ENCODE measurements at places on chromosomes 13 and 19. TPM values are rescaled to one million over a fixed set of nuclear protein-coding genes. Genes with fewer than 3 reads are reported as not detected.

Gene CERS1
- not detected for total RNA-seq

Gene URAD
- total RNA-seq: not detected

Gene CYP4F2
- not detected for total RNA-seq

Gene SIGLEC10
- total RNA-seq: 0.47 TPM

Gene GMIP
- 85.7 TPM for total RNA-seq

Gene ZNF709
- 4.5 TPM for total RNA-seq

Gene GPR12
- total RNA-seq: not detected

DNA sequence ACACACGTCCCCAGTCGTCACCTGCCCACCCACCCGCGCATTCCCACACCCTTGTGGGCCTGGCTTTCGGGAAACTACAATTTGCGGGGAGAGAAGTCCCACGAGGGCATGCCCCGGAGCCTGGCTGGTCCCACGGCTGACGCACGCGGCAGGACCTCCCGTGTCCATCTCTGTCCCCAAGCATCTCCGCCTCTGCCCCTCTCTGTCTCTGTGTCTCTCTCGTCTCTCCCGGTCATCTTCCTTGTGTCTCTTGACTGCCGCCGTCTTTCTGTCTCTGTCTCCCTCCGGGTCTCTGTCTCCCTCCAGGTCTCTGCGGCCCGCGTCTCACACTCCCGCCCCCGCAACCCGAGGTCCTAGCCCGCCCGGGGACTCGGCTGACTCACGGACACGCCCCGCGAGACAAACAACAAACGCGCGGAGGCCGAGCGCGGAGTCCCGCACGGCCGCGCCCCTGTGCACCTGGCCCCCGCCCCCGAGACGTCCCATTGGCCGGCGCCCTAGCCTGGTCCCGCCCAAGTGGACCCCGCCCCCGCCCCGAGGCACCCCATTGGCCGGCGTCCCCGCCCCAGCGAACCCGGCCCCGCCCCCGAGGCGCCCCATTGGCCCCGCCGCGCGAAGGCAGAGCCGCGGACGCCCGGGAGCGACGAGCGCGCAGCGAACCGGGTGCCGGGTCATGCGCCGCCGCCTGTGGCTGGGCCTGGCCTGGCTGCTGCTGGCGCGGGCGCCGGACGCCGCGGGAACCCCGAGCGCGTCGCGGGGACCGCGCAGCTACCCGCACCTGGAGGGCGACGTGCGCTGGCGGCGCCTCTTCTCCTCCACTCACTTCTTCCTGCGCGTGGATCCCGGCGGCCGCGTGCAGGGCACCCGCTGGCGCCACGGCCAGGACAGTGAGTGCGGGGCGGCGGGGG, at the start of gene FGF22:
Gene FGF22 (plus strand): TSS at position 627 of the 908 bp plus-strand sequence. CDS start 47 bp downstream, at position 674.
- peak; percentile 97 for DNase-seq

DNA sequence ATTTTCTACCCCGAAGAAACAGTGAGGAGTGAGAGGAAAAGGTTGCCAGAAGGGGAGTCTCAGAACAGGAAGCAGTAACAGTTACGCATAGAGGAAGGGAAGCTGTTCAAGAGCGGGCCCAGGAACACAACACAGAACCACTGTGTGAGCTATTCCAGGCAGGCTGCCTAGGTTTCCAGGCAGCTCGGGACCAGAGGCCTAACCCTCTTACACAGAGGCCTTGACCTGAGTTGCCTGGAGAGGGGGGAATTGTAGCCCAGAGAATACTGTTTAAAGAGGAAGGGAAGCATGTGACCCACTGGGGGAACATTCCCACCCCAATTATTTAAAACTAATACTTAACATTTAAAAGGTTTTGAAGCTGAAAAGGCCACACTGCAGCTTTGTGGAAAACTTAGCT, 93.3 kb upstream of the ZNF98 start:
- DNase-seq: no peak

GRCh38 chr19:45462174-45462573, 5.6 kb upstream of the FOSB start:
- DNase-seq: no peak

DNA sequence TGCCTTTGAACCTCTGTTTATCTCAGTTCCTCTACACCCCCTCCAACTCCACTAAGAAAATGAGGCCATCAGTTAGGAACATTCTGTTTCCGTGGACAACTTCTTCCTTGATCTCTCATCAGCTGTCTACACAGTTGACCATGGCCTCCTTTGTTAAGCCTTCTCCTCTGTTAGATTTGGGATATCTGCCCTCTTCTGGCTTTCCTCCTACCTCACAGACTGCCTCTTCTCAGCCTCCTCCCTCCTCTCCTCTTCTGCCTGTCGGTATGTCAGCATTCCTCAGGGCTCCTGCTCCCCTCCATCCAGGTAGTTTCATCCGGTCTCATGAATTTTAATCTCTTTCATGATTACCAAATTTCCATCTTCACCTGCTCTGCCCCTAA, 454.9 kb downstream of the FOXO1 start:
- DNase-seq: no peak

DNA sequence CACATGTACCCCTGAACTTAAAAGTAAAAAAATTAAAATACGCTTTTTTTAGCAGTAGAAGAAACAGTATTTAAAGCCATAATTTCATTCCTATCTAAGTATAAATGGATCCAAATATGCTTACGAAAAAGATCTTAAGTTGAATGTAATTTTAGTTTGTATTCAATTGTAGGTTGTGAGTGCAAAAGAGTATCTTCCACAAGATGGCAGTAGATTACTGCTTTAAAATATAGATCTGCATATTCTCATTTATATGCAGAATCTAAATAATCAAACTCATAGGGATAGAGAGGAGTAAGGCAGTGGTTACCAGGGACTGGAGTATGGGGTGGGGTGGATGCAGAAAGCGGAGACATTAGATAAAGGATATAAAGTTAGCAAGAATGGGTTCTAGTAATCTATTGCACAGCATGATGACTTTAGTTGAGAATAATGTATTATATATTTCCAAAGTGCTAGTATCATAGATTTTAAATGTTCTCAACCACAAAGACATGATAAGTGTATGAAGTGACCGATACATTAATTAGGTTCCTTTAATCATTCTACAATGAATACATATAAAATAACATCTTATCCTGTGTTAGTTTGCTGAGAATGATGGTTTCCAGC, 14.2 kb downstream of the OR7A17 start:
- DNase-seq: no peak

DNA sequence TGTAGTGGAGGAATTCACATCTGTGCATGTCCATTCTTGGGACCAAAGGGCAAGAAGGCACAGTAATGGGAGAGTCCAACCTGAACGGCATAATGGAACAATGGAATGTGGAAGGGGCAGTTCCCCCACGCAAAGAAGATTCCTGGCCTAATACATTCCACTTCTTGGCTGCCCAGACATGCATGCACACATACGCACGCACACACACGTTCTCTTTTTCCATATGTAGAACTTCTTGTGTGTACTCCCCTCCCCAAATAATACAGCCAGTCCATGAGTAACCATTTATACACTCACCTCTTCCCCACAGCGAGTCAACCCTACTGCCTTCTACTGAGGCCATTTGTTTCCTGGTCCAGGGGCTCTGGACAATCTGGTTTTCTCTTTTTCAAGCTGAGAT, 6.0 kb upstream of the STK24 start:
- no peak for DNase-seq

DNA sequence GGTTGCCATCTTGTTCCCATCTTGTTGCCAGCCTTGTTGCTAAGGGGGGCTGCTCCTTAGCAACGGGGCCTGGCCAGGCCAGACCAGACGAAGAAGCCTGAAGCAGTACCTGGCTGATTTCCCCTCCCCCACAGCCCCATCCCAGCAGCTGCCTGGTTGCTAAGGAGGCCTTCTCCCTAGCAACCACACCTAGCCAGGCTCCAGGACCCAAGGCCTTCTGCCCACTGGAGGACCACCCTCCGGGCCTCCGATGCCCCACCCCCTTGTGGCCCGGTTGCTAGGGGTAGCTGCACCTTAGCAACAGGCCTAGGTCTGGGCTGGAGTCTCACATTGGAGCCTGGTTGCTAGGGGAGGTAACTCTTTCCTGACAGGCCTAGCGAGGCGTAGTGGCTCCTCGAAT, 3.9 kb downstream of the PRRG2 start:
- DNase-seq: no peak

DNA sequence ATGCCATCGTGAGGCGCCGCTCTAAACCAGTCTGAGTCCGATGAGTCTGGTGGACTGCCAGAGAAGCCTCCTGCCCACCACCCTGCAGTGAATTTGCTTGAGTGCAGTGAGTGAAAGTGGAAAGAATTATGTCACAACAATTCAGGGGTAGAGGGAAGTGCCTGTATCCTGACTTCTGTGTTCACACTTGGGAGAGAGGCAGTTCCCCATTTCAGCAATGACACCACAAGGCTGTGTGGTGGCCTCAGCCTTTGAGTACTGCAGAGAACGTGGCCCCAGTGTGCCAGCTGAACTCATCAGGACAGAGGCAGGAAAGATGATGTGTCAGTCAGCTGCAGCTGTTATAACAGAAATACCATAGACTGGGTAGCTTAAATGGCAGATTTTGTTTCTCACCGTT, 155.6 kb downstream of the COG6 start:
- no peak for DNase-seq

GRCh38 chr13:51524829-51525566, 59.3 kb upstream of the WDFY2 start:
- no peak for DNase-seq

- no peak for DNase-seq
Measured at GRCh38 chr19:55870736-55871135, 34.4 kb downstream of the NLRP4 start.

DNA sequence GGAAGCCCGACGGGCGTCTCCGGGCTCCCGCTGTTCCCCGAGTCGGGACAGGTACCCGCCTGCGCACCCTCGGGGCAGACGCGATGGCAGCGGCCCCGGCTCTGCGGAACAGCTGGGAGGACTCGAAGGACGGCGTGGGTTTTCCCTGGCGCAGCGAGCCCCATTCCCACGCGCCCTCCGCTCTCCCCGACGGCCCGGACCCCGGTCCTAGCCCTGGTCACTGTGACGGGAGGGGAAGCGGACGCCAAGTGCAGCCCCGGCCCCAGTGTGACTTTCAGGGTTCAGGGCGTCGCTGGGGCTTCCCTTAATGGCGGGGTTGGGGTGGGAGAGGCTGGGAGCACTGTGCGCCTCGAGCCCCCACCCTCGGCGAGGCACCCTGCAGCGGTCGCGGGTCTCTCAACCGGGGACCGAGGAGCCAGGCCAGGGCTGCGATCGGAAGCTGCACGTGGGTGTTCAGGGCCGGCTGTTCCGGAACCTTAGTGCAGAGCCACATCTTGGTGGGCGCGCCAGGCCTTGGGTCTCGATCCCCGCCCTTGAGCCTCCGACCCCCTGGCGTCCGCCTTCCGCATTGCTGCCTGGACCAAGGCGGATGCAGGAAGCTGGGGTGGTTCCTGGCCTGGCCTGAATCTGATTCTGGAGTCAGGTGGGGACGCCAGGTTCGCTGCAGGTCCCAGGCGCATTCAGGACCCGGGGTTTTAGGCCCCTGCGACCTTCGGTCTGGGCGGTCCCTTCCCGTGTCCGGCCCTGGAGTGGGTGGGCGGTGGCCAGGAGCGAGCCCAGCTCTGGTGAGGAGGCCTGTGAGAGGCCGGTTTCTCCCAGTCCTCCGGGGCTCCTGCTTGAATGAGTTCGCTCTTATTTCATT, 3.5 kb downstream of the LGALS7B start:
- DNase-seq: peak; percentile 43

DNA sequence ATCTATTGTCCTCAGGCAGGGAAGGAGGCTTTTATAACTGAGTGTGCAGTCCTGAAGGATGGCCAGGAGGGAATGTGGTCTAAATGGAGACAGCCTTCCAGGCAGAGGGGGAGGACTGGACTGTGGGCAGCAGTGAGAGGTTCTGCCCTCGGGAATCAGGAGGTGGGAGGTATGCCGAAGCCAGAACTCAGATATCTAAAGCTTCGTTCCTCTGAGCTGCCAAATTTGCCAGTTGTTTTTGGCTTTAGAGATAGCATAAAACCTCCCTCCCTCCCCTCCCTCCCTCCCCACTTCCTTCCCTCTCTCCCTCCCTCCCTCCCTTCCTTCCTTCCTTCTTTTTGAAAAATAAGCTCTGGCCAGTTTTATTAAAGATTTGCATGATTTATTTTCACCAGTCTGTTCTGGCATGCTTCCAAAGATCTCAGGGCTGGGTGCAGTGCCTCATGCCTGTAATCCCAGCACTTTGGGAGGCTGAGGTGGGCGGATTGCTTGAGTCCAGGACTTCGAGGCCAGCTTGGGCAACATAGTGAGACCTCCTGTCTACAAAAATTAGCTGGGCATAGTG, 2.4 kb downstream of the MEDAG start:
- DNase-seq: no peak

- DNase-seq: no peak
Measured at GRCh38 chr13:24146961-24147569, 13.5 kb upstream of the SPATA13 start.

DNA sequence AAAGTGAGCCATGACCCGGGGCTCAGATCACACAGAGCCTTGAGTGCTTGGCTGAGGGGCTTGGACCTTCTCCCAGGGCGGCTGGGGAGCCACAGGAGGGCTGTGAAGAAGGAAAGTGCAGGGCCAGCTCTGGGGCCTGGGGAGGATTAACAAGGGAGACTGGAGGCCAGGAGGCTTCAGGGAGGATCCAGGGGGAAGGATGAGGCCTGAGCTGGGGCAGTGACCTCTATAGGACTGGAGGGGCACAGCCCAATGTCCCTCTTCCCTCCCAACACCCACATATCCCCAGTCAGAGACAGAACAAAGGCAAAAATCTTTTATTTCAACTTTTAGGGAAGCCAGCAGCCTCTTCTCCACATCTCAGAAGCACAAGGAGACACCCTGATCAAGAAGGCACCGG, 4.7 kb upstream of the SLC17A7 start:
- DNase-seq: no peak

- no peak for DNase-seq
Measured at GRCh38 chr13:70795484-70795883, 687.2 kb upstream of the KLHL1 start.

DNA sequence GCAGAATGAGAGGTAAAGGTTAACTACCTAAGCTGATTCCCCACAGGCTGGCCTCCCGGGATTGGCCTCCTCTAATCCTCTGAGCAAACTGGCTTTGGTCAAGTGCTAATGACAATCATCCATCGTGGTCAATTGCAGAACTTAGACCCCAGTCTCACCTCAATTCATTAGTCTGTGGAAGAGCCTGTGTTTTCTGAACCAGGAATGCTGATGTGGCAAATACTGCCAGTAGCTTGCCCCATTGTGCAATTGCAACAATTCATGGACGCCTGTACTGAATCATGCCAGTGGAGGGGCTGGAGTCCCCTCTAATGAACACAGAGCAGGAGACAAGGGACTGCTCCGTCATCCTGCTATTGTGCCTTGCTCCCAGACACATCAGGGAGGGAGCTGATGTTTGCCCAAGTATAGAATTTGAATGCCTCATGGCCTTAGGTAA, 1256.5 kb downstream of the EFNB2 start:
- no peak for DNase-seq

Measured in CD8-positive, alpha-beta T cell (primary cell).